ENCODE measurements at places on chromosomes 7 and 10.
A peak's percentile ranks its signal among the peaks of the same experiment; 100 is the strongest.

DNA sequence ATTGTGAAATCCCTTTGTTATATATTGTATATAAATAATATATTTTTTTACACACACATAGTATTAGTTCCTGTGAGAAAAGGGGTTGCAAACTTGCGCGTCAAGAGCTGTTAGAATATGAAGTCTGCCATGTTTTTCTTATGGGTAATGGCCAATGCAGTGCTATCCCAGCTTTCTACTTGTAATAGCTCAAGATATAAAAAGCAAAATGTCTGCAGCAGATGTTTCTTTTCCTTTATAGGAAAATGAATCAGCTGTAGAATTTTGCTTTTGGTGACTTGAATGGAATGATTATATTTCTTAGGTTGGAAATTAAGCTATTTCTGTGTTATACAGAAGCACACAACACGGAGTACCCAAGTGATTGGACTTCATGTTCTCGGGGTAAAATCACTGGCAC is 53.3 kb upstream of the TMEM236 start:
- DNase-seq, result no peak

DNA sequence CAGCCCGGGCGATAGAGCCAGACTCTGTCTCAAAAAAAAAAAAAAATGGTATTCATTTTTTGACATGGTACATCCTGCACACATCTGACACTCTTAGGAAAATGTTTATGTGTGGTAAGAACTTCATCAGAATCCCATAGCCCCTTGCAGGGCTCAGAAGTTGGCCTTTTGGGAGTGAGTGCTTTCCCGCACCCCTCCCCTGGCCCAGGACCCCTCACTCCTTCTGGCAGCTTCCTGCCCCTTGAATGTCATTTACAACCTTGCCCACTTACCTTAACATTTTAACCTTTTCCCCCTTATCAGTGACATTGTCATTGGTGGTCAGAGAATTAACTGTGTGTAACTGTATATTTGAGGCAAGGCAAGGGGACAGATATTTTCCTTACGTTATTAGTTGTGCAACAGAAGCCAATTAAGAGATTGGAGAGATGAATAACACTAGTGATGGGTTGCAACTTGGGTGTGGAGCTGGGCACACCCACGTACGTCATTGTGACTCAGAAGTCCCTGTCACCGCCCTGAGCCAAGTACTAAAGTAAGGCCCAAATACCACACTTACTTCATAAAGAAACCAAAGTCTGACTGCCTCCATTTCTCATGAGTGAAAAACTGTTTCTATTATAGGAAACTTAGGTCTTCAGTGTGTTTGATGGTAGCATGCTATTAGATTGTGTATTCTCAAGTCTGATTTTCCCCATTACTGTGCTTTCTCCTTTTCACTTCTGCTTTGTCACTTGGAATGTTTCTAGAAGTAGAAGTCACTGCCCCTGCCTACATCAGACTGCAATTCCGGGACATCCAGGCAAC is 31.6 kb downstream of the OGDH start:
- peak; percentile 89 for DNase-seq

DNA sequence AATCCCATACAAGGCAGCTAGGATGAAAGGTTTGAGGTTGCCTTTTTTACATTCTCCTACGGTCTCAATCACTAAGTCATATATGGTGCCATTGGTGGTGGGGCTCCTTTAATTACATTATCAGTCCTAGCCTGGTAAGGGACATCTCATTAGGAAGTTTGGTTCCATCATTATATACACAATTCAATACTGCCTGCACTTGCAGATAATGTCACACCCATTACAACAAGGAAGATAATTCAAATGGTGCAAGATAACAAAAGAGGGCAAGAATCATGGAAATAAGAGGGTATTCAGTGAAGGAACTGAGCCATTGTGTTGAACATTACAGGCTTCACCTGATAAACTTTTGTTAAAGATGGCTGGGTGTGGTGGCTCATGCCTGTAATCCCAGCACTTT is 1.7 kb upstream of the TMEM248 start:
- no peak for DNase-seq

GRCh38 chr10:13511409-13511808 is 17.4 kb downstream of the BEND7 start:
- DNase-seq, result no peak

All from posterior vena cava (tissue), 2 donors.